ENCODE measurements at places on chromosomes 4 and X.

- no peak for DNase-seq
Observed at GRCh38 chrX:39805022-39805421, 292.7 kb downstream of the BCOR start.

DNA sequence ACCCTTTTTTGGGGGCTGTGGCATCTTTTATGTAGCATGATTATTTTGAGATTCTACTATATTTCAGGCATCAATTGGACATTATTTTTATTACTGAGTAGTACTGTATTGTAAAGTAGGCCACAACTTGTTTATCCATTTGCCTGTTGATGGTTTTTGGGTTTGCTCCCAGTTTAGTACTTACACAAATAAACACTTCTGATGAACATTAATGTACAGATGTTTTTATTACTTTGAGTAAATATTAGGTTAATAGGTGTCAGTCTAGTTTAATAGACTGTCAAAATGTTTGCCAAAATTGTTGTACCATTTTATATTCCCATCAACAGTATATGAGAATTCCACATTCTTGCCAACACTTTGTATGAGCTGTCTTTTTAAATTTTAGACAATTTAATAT, 214.9 kb upstream of the MAD2L1 start:
- no peak for DNase-seq

GRCh38 chr4:155546451-155546850, 120.2 kb upstream of the GUCY1A1 start:
- no peak for DNase-seq

GRCh38 chr4:84024405-84024804, 474.7 kb downstream of the NKX6-1 start:
- no peak for DNase-seq

DNA sequence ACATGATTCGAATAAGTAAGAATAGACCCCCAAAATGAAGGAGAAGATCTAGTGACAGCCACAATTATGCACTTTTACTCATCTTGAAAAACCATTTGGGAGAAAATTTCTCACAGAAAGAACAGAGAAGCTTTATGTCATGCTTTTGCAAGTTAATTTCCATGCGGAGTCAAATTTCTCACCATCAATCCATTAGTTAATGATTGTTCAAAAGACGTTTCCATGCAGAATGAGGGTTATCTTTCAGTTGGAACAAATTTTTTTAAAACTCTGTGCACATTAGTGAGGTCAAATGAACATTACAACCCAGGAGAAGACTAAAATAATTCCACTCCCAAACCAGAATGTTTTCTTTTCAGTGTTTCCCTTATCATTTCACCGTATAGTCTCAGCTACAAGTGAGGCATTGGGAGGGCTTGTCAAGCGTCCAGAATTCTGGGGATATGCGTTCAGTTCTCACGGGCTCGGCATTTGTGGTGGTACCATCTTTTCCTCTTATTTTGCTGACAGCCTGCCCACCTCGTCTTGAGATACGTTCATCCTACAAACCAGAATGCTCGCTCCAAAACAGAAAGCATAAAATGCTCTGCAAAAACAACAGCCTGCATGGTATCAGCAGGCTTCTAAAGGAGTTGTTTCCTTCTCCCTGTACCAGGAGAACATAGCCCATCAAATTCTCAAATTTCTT, 130.8 kb upstream of the TBL1X start:
- no peak for DNase-seq

GRCh38 chr4:165874072-165874790, 1.2 kb downstream of the TLL1 start:
- no peak for DNase-seq

GRCh38 chr4:82515705-82516104, 46.1 kb downstream of the TMEM150C start:
- peak; percentile 72 for DNase-seq

DNA sequence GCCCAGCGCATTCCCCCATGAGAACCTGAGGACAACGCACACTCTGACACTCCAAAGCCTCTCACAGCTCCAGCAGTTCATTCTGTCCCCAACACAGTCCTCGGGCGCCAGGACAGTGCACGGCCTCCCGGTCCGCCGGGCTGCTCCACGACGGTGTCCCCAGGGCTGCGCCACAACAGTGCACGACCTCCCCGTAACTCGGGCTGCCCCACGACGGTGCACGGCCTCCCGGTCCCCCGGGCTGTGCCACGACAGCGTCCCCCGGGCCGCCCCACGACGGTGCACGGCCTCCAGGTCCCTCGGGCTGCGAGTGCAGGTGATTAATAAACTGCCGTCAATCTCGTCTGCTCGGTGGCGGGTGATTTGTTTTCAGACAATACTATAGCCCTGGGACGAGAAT, 585.1 kb upstream of the FRG1 start:
- no peak for DNase-seq

- DNase-seq, result peak; percentile 42
Observed at GRCh38 chrX:46407753-46408130, 137.5 kb downstream of the ZNF674 start.

DNA sequence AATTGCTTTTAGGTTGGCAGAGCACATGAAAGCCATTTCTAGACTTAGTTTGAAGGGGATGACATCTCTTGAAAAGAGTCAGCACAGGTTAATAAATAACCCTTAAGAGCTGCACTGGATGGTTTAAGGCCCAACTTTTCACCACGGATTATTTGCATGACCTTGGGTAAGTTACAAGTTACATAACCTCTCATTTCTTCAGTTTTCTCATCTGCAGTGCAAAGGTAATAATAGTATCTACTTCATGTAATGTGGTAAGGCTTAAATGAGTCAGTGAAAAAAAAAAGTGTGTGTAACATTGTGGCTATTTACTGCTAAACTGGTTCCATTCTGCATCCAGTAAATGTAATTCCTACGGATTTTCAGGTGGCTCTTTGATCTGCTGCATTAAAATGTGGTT, 715.8 kb downstream of the CCSER1 start:
- DNase-seq, result no peak

- no peak for DNase-seq
Observed at GRCh38 chrX:78746496-78746895, 1.0 kb upstream of the LPAR4 start.

- DNase-seq, result no peak
Observed at GRCh38 chr4:106718548-106718947, 317.6 kb downstream of the DKK2 start.
